ENCODE measurements at places on chromosomes 3 and 15.

DNA sequence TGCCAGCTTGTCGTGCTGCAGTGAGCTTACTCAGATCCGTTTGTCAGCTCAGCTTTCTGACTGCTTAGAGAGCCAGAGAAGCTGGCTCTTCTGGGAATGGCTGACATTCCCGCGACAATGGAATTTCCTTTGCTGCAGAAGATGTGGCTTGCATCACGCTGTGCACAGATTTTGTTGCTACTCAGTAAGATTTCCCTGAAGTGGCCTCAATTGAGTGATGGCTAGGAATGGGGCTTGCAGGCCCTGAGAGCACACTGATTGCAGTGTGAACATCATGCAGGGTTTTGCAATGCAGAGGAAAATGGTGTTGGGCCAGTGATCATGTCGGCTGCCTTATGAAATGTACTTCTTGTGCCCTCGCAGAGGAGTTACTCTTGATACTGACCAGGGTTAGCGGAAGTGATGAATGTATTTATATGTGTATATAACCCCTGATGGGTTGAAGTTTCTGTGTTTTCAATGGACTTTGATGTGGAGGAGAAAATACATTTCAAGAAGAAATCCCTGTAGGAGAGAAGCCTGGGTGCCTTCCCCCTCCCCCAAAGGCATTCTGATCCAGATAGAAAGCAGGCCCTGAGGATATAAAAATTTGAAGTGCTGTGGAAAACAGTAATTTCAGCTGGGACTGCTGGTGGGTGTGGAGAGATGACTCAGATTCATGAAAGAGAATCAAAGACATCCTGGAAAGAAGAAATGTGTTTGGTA is 102.5 kb upstream of the PDZRN3 start:
- DNase-seq, result no peak

- no peak for DNase-seq
Observed at GRCh38 chr15:31975830-31976229, 54.5 kb upstream of the CHRNA7 start.

DNA sequence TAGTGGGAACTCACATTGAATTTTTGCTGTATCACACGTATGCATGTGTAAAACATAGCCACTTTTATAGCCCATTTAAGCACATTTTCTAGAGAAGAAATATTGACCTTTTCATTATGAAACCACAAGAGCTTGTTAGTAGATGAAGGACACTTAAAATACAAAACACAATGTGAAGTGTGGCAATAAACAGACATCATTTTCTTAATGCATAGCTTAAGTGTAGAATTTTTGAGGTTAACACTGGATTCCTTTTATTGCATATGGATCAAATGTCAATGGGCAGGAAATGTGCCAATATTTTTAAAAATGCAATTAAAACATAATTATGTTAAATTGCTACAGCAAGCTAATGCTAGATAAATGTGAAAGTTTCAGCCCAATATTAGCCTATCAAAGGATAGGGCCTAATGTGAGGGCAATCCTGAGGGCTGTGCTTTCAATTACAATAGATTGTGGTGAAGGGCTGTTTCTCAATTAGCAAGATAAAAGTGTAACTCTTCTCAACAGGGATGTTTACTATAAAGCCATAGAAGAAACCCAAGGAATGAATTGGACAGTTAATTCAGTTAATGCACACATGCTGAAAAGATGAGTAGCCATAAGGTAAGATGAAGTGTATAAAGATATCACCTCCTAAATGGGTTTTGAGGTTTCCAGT is 489.0 kb upstream of the CDIN1 start:
- DNase-seq, result no peak

DNA sequence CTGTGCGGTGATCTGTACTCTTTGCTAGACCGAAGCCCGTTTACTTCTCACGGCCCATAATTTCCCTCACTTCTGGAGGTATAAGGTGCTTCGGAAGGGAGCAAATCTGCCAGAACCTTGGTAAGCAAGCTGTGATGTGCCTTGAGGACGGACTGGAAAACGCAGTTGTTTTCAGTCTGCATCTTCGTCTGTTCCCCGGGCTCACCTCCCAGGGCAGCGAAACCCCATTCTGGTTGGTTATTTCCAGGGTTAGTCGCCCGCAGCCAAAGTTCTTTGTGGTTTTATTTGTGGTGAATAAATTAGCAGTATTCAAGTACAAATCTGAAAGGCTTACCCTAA is 401 bp downstream of the RAMAC start:
- peak; percentile 11 for DNase-seq

DNA sequence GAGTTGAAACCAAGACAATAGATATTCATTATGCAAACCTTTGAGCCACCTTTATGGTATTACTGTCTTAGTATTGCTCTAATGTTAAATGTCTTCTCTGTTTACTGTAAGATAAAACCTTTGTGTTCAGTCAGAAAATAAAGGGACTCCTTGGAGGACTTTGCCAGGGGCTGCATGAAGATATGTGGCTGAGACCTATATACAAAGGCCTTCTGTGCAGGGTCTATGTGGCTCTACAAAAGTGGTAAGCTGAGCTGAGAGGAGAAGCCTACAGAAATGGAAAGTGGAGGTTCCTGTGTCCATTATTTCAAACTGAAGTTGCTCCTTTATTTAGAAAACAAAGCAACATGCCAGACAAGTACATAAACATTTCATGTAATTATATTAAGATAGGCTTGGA is 131.5 kb downstream of the FNDC3B start:
- DNase-seq, result no peak

DNA sequence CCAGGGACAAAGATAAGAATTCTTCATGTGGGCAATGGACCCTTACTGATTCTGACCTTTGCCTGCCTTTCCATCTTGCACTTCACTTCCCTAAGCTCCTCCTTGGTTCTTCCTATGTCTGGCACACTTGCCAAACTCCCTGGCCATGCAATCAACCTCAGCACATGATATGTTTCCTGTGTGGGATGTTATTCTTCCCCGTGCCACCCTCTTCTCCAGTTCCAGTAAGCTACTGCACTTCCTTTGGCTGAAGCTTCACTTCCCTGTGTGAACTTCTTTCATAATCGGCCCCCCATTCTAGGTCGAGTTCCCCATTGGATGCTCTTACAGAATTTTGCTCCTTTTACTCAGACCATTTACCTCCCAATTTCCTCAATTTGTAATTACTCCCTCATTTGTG is 10.7 kb upstream of the TASOR start:
- DNase-seq, result no peak

- no peak for DNase-seq
Observed at GRCh38 chr3:136899622-136900158, 37.7 kb downstream of the NCK1 start.

GRCh38 chr3:183699238-183699947 is 1.8 kb downstream of the YEATS2 start:
- no peak for DNase-seq

GRCh38 chr3:138974462-138974861 is 27.4 kb downstream of the FOXL2NB start:
- DNase-seq, result no peak

GRCh38 chr3:5294356-5294755 is 106.8 kb downstream of the EDEM1 start:
- no peak for DNase-seq

DNA sequence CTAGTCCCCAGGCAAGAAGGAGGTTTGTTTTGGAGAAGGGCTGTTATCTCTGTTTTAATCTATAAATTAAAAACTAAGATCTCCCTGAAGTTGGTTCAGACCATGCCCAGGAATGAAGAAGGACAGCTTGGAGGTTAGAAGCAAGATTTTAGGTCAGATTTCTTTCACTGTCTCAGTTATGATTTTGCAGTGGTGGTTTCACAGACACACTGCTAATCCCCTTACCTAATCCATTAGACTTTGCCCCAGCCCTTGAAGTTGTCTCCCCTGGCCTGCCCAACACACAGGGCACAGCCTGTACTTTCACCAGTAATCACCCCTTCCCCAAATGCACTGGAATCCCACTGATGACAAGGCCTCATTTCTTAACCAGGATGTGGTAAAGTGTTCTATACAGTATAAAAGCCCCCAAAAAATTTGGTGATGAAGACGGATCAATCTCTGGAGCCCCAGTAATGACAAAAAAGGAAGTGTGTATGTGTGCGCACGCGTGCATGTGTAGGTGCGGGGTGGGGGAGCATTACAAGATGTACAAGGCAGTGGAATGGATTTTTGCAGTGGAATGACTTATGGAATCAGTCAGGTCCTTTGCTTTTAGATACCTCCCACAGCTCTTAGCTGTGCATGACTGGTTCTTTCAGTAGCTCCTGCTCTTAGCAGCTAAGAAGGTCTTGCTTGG is 73.1 kb upstream of the TERB2 start:
- no peak for DNase-seq

- no peak for DNase-seq
Observed at GRCh38 chr3:38022896-38023709, 6.3 kb downstream of the PLCD1 start.

GRCh38 chr3:117278424-117279190 is 569.0 kb downstream of the TUSC7 start:
- DNase-seq, result no peak

DNA sequence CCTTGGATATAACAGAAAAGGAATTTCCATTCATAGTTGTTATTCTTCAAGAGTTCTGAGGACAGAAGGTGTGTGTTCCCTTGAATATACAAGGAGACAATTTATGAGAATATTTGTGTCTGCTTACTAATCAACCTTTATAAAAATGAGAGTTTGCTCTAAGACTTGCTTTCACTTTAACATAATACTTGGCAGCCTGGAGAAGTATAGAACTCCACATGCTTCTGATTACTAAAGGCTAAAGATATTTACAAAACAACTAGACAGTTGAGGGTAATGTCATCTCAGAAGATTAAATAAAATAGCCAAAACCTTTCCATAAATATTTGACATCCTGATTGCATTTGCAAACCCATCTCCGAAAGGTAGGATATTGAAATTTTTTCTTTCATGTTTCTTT is 727.1 kb upstream of the NAALADL2 start:
- DNase-seq, result no peak

DNA sequence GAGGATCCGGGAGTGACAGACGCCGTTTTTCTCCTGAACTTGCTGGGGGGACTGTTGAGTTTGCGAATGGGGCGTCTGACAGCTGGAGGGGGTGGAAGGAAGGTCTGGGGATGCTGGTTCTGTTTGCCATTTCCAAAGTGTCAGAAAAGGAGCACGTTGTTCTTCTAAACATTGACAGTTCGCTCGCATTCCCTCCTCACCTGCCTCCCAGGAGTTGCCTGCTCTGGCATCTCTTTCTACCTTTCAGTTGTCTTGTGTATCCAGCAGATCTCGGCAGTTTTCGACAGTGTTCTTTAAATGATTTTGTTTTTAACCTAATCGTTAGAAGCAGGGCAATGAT is 829 bp downstream of the SELENOT start:
- no peak for DNase-seq

GRCh38 chr3:35927441-35927840 is 288.1 kb downstream of the ARPP21 start:
- no peak for DNase-seq

- no peak for DNase-seq
Observed at GRCh38 chr3:153439780-153440179, 277.8 kb downstream of the RAP2B start.

GRCh38 chr3:184428561-184429175 is 48.8 kb downstream of the CHRD start:
- DNase-seq, result no peak

- DNase-seq, result no peak
Observed at GRCh38 chr15:74185710-74186348, 12.3 kb downstream of the ISLR start.

- DNase-seq, result no peak
Observed at GRCh38 chr3:146504498-146505197, 35.3 kb upstream of the PLSCR2 start.

- DNase-seq, result no peak
Observed at GRCh38 chr3:16378415-16378814, 113.4 kb downstream of the OXNAD1 start.

GRCh38 chr3:174100744-174101143 is 703.2 kb downstream of the NLGN1 start:
- no peak for DNase-seq
